ENCODE measurements at places on chromosomes 12 and 14. TPM values are rescaled to one million over a fixed set of nuclear protein-coding genes. Genes with fewer than 3 reads are reported as not detected.

GRCh38 chr12:131436922-131437705 is 273.8 kb upstream of the SFSWAP start:
- H3K36me3 ChIP-seq, result no peaks in the 10 kb centered on the region
- DNase-seq, result no peak
- H3K4me3 ChIP-seq, result no peak overlapping the region
- peaks cover 26% of the 10 kb centered on the region for H3K27me3 ChIP-seq
- no peak overlapping the region for H3K27ac ChIP-seq
- peaks cover 5% of the 10 kb centered on the region for H3K4me1 ChIP-seq

GRCh38 chr14:52906141-52906601 is 44.7 kb downstream of the FERMT2 start:
- DNase-seq, result no peak
- H3K36me3 ChIP-seq, result peaks cover 16% of the 10 kb centered on the region
- no peak overlapping the region for H3K27ac ChIP-seq

Gene A2ML1
- 0.19 TPM for total RNA-seq

- H3K27ac ChIP-seq, result no peak overlapping the region
- H3K4me1 ChIP-seq, result peaks cover 32% of the 10 kb centered on the region
- H3K27me3 ChIP-seq, result no peaks in the 10 kb centered on the region
Observed at GRCh38 chr12:18264581-18265075, 3.3 kb downstream of the PIK3C2G start.

DNA sequence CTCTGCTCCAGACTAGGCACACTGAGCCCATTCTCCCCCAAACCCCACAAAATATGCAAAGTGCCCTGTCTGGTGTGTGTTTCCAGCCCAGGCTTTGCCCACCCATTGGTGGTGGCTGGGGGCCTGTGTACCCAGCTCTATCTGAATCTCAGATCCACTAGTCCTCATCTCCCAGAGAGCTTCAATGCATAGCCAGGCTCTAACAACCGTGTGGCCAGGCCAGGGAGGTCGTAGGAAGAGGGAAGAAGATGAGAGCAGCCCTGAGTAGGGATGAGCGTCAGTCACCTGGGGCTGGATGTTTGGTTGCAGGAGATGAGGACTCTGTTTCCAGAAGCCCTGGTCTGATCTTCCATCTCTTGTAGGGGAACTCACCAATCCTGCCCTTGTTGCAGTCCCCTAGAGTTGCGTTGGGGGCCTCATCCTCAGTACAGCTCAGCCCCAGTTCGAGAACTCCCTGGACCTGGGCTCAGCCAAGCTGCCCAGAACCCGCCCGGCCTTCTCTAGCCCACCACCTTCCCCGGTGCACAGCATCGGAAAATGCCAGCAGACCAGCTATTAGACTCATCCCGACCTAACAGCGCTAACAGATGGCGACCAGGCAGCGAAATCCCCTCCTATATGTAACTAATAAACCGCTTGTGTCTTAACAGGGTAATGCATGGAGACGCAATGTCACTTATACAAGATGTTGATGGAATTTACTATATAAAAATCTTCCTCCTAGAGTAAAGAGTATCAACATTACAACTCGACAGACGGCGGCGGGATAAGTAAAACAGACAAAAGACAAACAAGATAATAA is 3.2 kb upstream of the LHX5 start:
- H3K27ac ChIP-seq, result no peak overlapping the region
- no peak overlapping the region for H3K4me3 ChIP-seq
- no peaks in the 10 kb centered on the region for H3K36me3 ChIP-seq
- H3K27me3 ChIP-seq, result peaks cover 89% of the 10 kb centered on the region
- no peak for DNase-seq

- no peak overlapping the region for H3K4me3 ChIP-seq
- DNase-seq, result no peak
- no peaks in the 10 kb centered on the region for H3K36me3 ChIP-seq
Observed at GRCh38 chr12:81296556-81297305, 218.9 kb downstream of the ACSS3 start.

Gene KRT74
- not detected for total RNA-seq

- peaks cover 10% of the 10 kb centered on the region for H3K4me1 ChIP-seq
- H3K36me3 ChIP-seq, result peaks cover 8% of the 10 kb centered on the region
- no peak overlapping the region for H3K27ac ChIP-seq
- no peak overlapping the region for H3K4me3 ChIP-seq
- no peak for DNase-seq
Observed at GRCh38 chr12:92396647-92397252, 251.1 kb upstream of the BTG1 start.

Gene PROX2
- total RNA-seq, result not detected

Gene TAS2R42
- not detected for total RNA-seq

DNA sequence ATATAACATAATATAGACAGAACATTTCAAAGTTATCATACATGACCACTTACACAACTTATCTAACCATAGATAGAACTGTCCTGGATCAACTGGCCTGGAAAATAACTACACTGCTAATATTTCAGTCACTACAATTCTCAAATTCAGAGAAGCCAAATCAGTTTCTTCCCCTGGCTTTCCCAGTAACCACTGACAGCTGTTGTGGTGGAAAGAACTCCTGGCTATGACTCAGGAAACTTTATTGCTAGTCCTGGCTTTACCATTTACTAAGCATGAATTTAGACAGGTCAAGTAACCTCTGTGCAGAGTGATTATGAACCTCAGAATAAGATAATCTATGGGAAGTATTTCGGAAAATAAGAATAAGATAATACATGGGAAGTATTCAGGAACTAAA is 244.9 kb upstream of the DIO2 start:
- peaks cover 11% of the 10 kb centered on the region for H3K4me1 ChIP-seq
- no peak overlapping the region for H3K27ac ChIP-seq
- peaks cover under 1% of the 10 kb centered on the region for H3K36me3 ChIP-seq
- peaks cover 51% of the 10 kb centered on the region for H3K27me3 ChIP-seq
- H3K4me3 ChIP-seq, result no peak overlapping the region

DNA sequence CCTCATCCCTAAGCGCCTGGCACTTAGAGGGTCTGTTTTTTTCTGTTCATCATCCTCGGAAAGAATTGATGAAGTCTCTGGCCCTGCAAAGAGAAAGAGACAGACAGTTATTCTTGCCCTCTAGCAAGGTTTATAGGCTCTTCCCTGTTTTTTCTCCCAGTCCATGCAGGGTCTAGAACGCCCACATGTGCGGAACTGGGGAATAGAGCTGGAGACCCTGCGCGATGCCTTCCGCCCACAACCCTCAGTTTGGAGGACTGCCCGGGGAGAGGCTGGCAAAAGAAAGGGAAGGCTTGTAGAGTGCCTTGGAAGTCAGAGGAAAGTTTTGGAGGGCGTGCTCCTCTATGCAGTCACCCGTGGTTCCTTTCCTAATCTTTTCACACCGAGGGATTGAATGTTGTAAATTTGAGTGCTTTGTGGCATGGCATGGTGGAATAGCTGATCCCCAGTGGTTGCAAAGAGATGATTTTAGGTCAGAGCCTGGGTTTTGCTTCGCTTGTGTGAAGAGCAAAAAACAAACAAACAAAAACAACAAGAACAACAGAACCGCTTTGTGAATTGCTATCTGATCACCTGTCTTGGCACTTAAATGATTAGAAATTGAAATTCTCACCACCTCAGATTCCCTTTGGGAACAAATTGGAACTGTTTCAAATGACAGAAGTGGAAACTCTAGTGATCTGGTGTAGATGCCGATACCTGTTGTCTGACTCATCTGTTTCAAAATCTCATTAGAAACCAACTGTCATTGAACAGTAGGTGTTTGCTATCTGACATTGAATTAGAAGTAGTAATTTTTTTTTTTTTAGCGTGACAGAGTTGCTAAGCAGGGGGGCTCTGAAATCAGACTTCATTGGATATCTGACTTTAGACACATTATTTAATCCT is 947 bp downstream of the GAS2L3 start:
- DNase-seq, result no peak
- H3K4me3 ChIP-seq, result peak overlapping the region; percentile 98
- H3K27me3 ChIP-seq, result peaks cover 16% of the 10 kb centered on the region

DNA sequence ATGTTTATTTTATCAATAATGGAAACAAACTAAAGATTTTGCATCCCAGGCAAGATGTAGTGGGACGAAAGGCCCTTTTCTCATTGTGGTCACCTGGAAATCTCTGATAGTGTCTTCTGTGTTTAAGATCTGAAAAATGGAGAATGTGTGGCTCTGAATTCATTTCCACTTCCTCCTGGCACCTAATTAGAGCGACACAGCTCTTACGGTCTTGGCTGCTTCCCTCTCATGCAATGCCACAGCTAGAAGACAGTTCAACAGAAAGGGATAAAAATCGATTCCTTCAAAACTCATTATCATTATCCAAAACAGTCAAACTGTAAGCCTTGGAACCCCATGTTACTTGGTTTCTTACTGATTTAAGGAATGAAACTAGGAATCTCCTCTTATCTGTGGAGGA is 9.3 kb downstream of the ST8SIA1 start:
- peaks cover 9% of the 10 kb centered on the region for H3K27me3 ChIP-seq
- H3K36me3 ChIP-seq, result peaks cover 2% of the 10 kb centered on the region
- H3K27ac ChIP-seq, result no peak overlapping the region
- H3K4me1 ChIP-seq, result peaks cover 12% of the 10 kb centered on the region

Gene TMX1
- 31.3 TPM for total RNA-seq

Gene EFCAB11
- 20.8 TPM for total RNA-seq

Gene FITM1
- 1.9 TPM for total RNA-seq

- H3K27ac ChIP-seq, result no peak overlapping the region
- peaks cover 1% of the 10 kb centered on the region for H3K4me1 ChIP-seq
- H3K36me3 ChIP-seq, result no peaks in the 10 kb centered on the region
- DNase-seq, result no peak
Observed at GRCh38 chr12:99138393-99138792, 493.3 kb downstream of the APAF1 start.

Gene VRTN
- total RNA-seq, result 1.5 TPM

GRCh38 chr12:12470751-12471306 is 91.8 kb downstream of the DUSP16 start:
- H3K27me3 ChIP-seq, result no peaks in the 10 kb centered on the region
- H3K27ac ChIP-seq, result no peak overlapping the region
- DNase-seq, result no peak
- no peak overlapping the region for H3K4me3 ChIP-seq

- H3K4me1 ChIP-seq, result peaks cover 42% of the 10 kb centered on the region
- H3K27me3 ChIP-seq, result no peaks in the 10 kb centered on the region
- H3K4me3 ChIP-seq, result peak overlapping the region; percentile 52
- H3K27ac ChIP-seq, result peak overlapping the region; percentile 96
- DNase-seq, result no peak
Observed at GRCh38 chr14:73741386-73741875, 27.2 kb upstream of the PNMA1 start.

- H3K36me3 ChIP-seq, result peaks cover 40% of the 10 kb centered on the region
- H3K4me1 ChIP-seq, result peaks cover 22% of the 10 kb centered on the region
- DNase-seq, result no peak
Observed at GRCh38 chr12:105343836-105344235, 13.3 kb downstream of the C12orf75 start.

GRCh38 chr12:93223440-93224426 is 154.0 kb upstream of the NUDT4 start:
- H3K27ac ChIP-seq, result no peak overlapping the region
- DNase-seq, result no peak
- peaks cover 2% of the 10 kb centered on the region for H3K4me1 ChIP-seq
- H3K27me3 ChIP-seq, result no peaks in the 10 kb centered on the region
- no peak overlapping the region for H3K4me3 ChIP-seq
- H3K36me3 ChIP-seq, result no peaks in the 10 kb centered on the region

Gene OSGEP
- total RNA-seq, result 89.0 TPM

DNA sequence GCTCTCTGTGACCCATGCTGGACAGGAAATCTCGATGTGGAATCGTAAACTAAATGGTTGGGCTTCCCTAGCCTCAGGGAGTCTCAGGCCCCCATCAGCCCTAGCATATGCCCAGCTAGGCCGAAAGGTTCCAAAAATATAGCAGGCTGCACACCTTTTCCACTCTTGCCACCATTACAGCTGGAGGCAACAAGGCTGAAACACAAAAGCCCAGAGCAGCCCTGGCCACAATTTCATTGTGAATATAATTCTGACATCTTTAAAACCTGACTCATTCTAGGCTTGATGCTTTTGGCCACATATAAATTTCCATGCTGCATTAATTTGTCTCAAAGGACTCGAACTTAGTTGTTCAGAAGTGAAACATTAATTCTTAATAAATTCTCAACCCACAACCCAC is 382.2 kb downstream of the GRIN2B start:
- no peak overlapping the region for H3K4me3 ChIP-seq
- H3K36me3 ChIP-seq, result no peaks in the 10 kb centered on the region
- no peaks in the 10 kb centered on the region for H3K4me1 ChIP-seq

GRCh38 chr12:12803186-12803585 is 10.0 kb upstream of the DDX47 start:
- no peak for DNase-seq
- H3K36me3 ChIP-seq, result no peaks in the 10 kb centered on the region
- peaks cover 5% of the 10 kb centered on the region for H3K27me3 ChIP-seq
- peaks cover 5% of the 10 kb centered on the region for H3K4me1 ChIP-seq

DNA sequence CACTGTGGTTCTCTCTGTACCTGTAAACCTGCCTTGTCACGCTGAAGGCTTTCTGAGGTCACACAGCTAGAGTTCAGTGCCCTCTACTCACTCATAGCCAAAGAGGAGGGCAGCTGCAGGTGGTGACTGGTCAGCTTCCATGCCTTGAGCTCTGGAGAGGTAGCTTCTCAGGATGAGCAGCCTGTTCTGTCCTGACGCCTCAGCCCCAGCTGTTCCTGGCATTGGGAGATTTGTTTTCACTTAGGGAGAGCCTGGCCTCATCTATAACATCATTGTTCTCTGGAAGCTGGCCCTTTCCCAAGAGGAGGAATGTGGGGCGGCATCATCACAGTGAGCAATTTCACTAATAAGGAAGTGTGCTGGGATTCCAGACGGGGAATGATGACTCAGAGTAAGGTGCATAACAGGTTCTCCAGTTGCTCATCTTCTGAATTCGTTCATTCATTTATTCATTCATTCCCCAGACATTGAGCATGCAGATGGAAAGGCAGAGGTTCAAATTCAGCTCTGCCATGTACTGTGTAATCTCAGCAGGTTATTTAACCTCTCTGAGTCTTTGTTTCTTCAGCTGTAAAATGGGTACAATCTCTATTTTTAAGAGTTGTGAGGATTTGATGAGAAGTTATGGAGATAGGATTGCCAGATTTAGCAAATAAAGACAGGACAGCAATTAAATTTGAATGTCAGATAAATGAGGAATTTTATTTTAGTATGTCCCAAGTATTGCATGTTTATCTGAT is 255.8 kb upstream of the CRY1 start:
- no peaks in the 10 kb centered on the region for H3K36me3 ChIP-seq
- H3K27me3 ChIP-seq, result no peaks in the 10 kb centered on the region
- no peaks in the 10 kb centered on the region for H3K4me1 ChIP-seq
- no peak for DNase-seq
- H3K27ac ChIP-seq, result peak overlapping the region; percentile 21

DNA sequence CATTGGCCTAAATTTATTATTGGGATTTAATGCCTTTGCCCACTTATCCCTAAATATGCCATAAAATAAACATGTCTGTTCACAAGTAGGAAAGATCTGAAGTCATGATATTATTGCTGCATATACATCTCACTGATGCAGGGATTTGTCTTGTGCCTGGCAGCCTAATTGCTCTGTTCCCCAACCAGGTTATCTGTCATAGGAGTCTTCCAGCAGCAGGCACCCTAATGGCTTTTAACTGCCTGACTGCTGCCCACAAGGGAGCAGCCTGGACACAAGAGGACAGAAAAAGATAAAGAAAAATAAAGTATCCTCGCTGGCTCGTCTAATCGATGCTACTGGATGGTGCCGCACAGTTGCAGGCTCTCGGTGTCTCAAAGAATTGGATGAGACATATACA is 337.6 kb upstream of the FAR2 start:
- no peak overlapping the region for H3K27ac ChIP-seq
- H3K27me3 ChIP-seq, result no peaks in the 10 kb centered on the region
- H3K36me3 ChIP-seq, result no peaks in the 10 kb centered on the region
- no peak for DNase-seq
- no peaks in the 10 kb centered on the region for H3K4me1 ChIP-seq

All from progenitor cell of endocrine pancreas (in vitro differentiated cells).